ENCODE measurements at places on chromosomes 11 and 22.

GRCh38 chr11:16158426-16158994 lies 197.8 kb downstream of the SOX6 start:
- DNase-seq, result no peak

DNA sequence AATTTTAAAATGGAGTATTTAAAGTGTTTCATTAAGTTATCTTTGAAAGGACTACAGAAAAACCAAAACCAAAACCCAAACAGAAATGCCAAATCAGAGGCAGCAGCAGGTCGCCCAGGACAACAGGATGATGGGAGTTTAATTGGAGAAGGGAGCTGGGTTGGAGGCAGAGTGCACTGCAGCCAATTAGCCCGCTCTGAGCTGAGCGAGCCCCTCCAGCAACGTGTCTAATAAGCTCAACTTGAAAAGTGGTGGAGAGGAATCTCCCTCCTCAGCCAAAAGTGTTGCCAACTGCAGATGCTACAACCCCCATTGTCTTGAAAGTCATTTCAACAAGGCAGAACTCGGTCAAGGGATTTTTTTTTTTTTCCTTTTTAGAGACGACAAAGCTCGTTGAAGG lies 323.9 kb downstream of the CADM1 start:
- no peak for DNase-seq

- no peak for DNase-seq
Measured at GRCh38 chr11:11937957-11938356, 70.5 kb downstream of the DKK3 start.

DNA sequence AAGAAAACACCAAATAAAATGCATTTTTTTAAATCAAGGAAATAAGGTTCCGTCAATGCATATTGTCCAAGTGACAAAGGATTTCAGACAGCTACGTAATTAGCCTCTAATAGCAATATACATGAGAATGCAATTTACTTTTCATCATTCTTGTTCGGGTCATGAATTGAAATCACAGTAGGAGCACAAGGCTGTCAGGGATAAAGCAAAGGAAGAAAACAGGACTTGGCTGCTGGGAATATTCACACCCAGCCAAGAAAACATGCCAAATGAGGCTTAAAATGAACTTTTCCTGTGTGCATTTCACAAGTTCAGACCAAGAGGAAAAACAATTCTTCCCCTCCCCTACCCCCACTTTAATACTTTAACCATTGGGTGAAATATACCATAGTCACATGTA lies 188.6 kb downstream of the CWF19L2 start:
- no peak for DNase-seq

DNA sequence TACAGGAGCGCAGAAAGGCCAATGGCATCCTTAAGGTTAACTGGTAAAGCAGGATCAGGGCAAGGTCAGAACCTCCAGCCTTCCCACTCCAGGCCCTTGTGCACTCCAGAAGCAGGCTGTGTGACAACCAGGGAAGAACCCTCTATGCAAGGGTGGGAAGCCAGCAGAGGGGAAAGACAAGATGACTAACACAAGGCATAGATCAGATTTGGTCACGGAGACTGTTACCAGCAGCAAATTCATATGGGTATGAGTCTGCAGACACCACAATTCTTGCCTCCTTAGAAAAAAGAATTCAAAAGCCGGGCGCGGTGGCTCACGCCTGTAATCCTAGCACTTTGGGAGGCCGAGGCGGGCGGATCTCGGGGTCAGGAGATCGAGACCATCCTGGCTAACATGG lies 39.8 kb upstream of the MTNR1B start:
- DNase-seq, result no peak

DNA sequence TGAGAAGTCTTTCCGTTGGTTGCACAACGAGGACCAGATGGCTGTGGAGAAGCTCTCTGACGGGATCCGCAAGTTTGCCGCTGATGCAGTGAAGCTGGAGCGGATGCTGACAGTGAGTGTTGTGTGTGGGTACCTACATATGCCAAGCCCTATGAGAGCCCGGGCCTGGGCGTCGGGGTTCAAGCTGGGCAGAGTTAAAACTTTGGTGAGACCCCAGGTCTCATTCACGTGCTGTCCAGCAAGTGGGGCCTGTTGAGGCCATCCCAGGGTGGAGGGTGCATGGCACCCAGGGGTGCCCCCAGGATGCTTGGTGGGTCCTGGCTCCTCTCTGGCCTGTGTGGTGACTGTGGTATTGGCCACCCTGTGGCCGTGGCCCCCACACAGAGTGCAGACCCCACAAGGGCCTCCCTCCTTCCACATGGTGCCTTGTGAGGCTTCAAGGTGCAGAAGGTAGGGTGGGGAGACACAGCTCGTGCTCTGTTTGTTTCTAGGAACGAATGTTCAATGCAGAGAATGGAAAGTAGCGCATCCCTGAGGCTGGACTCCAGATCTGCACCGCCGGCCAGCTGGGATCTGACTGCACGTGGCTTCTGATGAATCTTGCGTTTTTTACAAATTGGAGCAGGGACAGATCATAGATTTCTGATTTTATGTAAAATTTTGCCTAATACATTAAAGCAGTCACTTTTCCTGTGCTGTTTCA lies 12.8 kb downstream of the GATD1 start:
- no peak for DNase-seq

DNA sequence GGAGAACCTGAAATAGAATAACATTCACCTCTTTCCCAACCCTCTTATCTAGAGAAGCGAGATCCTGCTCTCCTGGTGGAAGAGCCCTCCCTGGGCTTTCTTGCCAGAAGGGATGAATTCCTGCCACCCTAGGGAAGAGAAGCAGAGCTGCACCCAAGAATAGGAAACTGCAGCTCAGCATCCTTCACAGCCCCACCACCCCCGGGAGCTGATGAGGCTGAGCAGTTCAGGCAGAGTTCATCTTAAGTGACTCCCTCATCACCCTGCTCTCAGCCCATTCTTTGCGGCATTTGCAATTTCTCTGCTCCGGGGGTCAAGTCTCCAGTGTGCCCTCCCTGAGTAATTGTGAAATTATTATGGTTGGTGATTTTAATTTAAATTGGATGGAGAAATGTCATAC lies 514.9 kb downstream of the BUD13 start:
- no peak for DNase-seq

DNA sequence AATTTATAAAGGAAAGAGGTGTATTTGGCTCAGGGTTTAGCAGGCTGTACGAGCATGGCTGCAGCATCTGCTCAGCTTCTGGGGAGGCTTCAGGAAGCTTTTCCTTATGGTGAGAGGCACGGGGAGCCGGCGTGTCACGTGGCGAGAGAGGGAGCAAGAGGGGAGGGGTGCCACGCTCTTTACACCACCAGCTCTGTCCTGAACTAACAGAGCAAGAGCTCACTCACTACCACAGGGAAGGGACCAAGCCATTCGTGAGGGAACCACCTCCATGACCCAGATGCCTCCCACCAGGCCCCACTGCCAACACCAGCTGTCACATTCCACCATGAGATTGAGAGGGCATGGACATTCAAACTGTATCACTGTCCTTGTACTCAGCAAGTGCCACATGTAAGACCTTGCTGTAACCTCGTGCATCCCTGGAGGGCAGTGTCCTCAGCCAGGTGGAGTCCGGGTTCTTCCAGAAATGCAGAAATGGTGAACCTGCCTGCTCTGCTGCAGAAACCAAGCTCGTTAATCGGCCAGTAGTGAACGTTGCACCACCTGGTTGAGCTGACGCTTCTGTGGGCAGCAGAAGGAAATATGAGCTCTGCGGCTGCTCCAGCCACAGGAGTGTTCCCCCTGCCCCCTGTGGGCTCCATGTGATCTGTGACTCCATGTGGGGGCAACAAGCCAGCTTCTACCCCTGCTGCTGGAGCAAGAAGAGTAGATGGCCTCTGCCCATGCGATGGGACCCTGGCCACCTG lies 368.6 kb downstream of the TBC1D22A start:
- no peak for DNase-seq

- no peak for DNase-seq
Measured at GRCh38 chr11:70873736-70874412, 378.5 kb downstream of the SHANK2 start.

DNA sequence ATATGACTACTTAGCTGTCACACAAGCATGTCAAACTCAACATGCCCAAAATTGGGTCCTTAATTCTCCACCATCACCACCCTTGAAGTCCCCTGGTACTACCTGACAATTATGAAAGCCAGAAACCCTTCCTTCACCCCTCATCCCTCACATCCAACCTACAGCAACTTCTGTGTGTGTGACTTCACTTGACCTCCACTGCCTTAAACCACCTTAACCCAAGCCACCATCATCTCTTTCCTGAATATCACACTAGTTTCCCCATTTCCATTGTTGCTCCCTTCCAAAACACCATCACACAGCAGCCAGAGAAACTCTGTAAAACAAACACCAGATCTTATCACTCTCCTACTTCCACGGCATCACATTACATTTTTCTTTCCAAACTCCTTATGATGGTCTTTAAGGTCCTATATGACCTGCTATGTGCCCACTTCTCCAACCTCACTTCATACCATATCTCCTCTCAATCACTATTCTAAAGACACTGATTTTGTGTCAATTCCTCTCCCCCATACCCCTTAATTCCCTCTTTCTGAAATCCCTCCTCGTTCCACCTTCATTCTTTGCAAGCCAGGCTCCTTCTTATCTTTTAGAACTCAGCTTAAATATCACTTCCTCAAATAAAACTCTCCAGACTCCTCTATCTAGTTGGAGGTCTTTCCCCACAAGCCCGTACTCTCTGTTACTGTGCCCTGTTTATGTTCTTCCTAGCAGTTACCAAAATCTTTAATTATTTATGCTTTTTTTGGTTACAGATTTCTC lies 124.9 kb downstream of the RBFOX2 start:
- no peak for DNase-seq

DNA sequence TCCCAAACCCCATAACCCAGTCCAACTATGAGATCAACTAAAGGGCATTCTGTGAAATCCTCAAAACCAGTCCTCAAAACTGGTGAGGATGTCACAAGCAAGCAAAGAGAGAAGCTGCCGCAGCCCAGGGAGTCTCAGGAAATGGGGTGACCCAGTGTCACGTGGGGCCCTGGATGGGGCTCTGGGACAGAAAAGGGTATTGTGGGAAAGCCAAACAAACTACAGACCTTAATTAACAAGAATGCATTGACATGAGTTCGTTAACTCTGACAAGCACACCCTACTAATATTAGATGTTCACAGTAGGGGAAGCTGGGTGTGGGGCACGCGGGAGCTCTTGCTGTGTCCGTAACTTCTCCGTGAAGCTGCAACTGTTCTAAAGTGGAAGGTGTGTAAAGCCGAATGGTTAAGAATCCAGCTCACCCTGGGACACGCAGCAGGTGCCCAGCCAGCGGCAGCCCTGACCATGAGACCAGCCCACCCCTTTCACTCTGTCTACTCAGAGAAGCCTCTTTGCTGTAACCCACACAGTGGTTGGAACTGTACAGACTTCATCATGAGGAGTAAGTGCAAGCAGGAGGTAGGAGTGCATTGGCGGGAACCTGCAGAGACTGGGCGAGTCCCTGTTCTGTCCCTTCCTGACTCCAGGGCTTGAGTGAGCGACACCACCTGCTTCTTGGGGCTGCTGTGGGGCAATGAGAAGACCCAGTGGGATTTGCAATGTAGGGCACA lies 17.9 kb downstream of the LINC01488 start:
- no peak for DNase-seq

- no peak for DNase-seq
Measured at GRCh38 chr11:8826139-8826786, 84.7 kb upstream of the AKIP1 start.

DNA sequence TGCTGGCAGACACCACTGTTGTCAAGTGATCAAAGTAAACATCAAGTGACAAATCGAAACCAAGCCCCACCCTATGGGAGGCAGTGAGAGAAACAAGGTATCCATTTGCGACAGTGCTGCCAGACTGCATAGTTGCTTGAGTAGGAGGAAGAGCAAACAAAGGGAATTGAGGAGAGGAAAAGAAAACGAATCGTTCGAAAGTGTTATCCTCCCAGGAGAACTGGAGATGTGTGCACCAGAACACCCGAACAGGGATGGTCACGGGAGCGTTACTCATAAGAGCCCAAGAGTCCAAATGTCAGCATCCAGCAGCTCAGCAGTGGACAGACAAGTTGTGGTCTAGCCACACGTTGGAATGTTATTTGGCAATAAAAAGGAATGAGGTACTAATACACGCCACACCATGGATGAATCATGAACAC lies 58.4 kb upstream of the NUP50 start:
- DNase-seq, result no peak

DNA sequence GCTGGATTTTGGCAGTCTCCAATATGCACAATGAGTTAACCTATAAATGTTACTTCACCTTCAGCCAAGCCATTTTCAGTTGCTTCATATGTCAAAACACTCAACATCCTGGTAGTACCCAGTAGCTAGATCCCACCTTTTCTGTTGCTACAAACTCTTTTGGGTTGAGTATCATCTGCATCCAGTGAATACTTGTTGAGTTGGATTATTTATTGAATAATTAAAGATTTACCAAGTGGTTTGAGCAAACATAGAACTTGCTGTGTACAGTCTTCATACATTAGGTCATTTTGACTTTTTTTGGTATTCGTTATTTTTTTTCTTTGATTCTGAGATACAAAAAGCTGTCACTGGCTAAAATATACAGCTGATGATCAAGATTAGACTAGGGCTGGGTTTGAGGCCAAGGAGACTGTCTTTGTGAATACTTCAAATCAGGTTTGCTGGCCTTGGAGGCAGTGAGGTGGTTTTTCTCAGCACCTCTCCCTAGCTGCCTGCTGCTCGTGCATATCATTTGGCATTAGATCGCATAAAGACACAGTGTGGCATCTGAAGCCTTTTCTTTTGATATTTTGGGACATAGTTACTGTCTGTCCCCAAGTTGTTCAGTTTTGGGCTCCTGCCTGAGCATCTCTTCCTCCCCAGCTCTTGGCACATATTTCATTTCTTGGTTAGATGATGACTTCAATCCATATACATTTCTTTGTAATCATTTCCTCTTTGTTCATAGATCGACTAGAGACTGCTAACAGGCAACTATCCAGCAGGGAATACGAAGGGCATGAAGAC lies 62.8 kb downstream of the AMOTL1 start:
- DNase-seq, result no peak

DNA sequence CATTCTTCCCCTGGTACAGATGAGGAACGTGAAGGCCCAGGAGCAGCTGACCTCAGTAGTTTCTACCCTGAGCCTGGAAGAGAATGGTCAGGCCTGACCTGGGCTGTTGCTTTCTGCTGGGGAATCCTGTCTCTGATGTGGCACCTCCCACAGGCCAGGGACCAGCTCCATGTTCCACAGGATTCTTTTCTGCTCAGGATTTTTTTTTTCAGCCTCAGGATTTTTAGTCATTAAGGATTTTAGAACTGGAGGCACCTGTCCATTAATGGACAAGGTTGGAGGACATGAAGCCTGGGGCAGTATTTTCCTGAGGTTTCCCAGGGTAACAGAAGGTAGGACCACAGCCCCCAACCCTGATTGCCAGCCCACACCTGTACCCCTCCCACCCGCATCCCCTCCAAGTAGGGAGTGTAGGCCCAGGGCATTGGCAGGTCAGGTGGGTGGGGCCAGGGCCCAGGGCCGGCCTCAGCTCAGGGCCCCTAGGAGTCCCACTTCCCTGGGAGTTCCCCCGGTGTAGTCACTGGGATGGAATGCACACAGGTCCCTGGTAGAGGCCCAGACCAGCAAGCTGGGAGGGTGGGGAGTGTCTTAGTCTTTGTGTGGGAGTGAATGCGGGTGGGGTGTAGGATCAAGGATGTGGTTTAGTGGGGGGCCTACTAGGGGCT lies 16.1 kb downstream of the BIK start:
- DNase-seq, result no peak

- no peak for DNase-seq
Measured at GRCh38 chr11:132111838-132112237, 741.4 kb downstream of the NTM start.

GRCh38 chr11:77472991-77473800 lies 698 bp downstream of the PAK1 start:
- DNase-seq, result peak; percentile 56

- DNase-seq, result no peak
Measured at GRCh38 chr11:26767060-26767459, 45.2 kb upstream of the SLC5A12 start.
